Adrenal gland (tissue), 19 donors: ENCODE measurements at places on chromosomes 2 and 18. TPM values are rescaled to one million over a fixed set of nuclear protein-coding genes. Genes with fewer than 3 reads are reported as not detected.

DNA sequence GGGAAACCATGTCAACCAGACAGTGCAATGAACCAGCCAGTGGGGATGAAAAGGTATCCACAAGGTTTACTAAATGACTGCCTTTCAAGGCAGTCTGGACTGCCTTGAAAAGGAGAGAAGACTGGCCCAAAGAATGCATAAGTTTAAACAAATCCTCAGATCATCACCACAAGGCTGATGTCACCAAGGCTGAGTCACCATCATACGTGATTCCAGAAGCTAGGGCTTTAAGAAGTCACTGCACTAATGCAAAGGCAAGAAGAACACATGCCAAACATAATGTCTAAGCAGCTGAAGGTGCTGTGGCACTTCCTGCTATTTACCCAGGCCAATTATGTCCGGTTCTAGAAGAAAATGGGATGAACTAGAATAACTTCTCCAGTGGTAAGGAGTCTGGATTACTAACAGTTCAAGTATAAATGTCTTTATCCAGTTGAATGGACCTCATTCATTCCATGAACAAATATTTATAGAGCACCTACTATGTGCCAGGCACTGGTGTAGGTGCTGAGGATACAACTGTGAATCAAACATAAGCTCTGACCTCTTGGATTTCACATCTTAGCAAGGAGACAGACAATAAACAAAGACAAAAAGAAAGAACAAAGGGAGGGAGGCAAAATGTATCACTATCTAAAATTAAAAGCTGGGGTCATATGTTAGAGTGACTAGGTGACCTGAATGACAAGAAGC, 37.6 kb upstream of the ONECUT2 start:
- no peak overlapping the region for H3K27ac ChIP-seq
- H3K27me3 ChIP-seq = no peaks in the 10 kb centered on the region

Gene DHRS9
- polyA plus RNA-seq = 1.7 TPM

DNA sequence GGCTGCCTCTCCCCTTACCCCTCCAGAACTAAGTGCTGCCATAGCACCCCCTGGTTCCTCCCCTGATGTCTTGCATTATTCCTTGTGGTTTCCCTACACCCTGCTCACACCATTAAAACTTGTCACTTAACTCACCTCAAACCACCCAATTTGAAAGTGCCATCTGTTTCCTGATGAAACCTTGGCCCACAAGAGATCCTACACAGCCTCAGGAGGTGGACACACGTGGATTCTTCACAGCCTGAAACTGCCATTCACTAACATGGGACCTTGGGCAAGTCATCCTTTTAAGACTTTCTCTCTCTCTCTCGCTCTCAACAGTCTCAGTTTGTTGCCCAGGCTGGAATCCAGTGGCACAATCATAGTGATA, 27.5 kb upstream of the FAM124B start:
- H3K27ac ChIP-seq = no peak overlapping the region
- H3K4me3 ChIP-seq = no peak overlapping the region
- H3K27me3 ChIP-seq = no peaks in the 10 kb centered on the region
- no peaks in the 10 kb centered on the region for H3K36me3 ChIP-seq
- no peak for DNase-seq

- H3K36me3 ChIP-seq = no peaks in the 10 kb centered on the region
- DNase-seq = no peak
- H3K27me3 ChIP-seq = peaks cover 3% of the 10 kb centered on the region
Observed at GRCh38 chr18:63444580-63444979, 22.3 kb upstream of the VPS4B start.

Gene NDUFAF7
- polyA plus RNA-seq = 31.9 TPM
